DMS53 (cell line): ENCODE measurements at places on chromosomes 2 and 18.
A peak's percentile ranks its signal among the peaks of the same experiment; 100 is the strongest.

GRCh38 chr2:26088038-26088643 lies 54.3 kb downstream of the RAB10 start:
- DNase-seq = peak; percentile 50

DNA sequence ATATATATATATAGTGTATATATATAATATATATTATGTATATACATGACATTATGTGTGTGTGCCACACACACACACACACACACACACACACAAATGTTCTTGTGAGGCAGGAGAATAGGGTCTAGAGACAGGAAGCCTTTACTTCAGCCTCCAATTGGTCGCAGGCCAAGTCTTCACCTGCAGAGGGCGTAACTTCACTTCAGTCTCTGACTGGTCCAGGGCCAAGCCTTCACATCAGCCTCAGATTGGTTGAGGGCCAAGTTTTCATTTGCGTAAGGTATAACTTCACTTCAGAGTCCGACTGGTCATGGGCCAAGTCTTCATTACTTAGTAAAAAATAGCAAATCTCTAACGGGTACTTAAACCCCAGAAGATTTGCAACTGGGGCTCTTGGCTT lies 13.2 kb upstream of the SS18 start:
- DNase-seq = peak; percentile 38

DNA sequence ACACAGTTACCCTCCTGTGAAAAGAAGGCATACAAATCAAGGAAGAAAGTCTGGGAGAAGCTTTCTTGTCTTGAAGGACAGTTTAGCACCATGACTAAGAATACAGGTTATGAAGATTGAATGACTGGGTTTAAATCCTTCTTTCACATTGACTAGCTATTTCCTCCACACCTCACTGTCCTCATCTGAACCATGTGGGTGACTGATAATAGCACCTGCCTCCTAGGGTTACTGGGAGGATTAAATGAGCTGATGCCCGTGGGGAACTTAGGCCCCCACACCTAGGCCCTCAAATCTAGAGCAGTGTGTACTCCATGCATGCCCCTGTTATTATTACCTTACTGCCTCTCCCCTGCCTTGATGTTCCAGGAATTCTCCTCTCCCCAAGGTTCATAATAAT lies 202.9 kb downstream of the FBXO15 start:
- peak; percentile 47 for DNase-seq

DNA sequence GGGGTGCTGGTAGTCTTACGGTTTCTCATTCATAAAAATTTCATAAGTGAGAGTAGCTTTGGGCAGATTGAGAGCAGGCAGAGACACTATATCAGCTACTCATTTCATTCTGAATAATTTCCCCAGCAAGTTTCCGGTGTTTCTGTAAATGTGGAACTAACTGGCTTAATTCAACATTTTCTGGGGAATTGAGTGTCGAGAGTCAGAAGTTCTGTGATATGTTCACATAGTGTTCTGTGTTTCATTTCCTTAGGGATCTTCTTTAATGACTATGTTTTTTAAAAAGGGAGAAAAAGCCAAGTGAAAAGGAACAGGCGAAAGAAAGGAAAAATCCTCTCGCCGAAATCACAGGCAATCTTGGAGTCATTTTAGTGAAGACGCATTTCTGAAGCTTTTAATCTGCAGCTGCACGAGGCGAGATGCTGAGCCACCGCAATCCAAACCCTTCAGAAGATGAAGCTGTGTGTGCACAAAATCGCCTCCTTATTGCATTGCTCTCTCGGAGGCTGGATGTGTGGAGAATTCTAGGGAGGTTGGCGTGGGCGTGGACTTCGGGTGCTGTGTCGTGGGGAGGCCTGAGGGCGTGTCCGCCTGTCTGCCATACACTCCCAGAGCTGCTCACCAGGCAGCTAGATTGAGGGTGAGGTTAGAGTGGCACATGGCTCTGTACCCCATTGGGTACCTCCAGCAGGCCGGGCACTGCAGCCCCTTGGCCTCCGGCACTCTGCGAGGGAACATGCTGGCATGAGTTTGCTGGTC lies 38.4 kb upstream of the HDAC4 start:
- no peak for DNase-seq
